Osteocyte (in vitro differentiated cells): ENCODE measurements at places on chromosomes 2 and 18.

- DNase-seq, result no peak
Observed at GRCh38 chr2:126467367-126468054, 188.4 kb upstream of the GYPC start.

GRCh38 chr18:22974707-22975106, 41.6 kb downstream of the RBBP8 start:
- DNase-seq, result no peak

GRCh38 chr2:11160256-11160655, 5.0 kb downstream of the SLC66A3 start:
- DNase-seq, result peak; percentile 68

DNA sequence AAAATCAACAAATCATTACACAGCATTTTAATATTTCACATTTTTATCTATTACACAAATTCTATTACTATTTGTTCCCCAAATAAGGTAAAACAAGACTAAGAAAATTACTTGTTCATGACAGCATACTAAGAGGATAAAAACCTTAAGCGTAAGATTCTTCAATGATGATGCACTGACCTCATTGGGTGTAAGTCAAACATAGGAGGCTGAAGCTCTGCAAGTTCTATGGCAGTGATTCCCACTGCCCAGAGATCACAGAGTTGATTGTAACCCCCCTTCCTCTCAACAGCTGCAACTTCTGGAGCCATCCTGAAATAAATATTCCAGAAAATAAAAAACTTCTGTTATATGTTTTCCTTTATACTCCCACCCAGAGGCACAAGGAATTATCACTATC, 82.2 kb upstream of the CDKL4 start:
- no peak for DNase-seq

DNA sequence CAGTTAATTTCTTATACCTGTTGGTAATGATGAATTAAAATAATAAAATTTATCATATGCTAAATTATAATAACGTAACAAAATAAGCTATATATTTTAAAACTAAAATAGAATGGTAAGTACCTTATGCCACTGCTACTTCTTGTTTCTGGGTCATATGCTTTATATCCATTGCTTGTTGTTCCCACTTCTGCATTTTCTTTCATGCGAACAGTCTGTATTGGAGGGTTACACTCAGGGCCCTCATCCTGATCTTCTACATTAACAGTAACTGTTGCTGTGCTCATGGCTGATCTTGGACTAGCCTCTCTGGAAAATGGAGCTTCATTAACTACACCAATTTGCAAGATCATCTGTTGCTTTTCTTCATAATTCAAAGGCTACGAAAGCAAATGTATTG, 22.2 kb downstream of the DSC2 start:
- DNase-seq, result no peak

DNA sequence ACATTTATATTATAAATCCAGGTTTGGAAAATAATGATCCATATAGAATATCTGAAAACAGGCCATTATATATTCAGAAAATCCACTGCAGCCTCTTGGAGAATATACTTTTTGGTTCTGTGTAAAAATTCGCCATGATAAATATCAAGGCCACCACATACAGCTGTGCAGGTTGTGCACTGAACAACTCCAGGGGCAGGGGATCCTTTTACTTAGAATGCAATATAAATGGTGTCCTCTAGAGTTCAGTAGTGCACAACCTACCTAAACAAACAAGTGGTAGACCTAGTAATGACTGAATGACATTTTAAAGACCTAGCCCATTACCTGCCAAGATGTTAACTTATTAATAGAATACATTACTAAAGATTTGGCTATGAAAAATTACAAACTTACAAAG, 22.4 kb downstream of the MOGAT1 start:
- DNase-seq, result no peak

- DNase-seq, result no peak
Observed at GRCh38 chr2:147171941-147172340, 672.9 kb upstream of the ACVR2A start.

DNA sequence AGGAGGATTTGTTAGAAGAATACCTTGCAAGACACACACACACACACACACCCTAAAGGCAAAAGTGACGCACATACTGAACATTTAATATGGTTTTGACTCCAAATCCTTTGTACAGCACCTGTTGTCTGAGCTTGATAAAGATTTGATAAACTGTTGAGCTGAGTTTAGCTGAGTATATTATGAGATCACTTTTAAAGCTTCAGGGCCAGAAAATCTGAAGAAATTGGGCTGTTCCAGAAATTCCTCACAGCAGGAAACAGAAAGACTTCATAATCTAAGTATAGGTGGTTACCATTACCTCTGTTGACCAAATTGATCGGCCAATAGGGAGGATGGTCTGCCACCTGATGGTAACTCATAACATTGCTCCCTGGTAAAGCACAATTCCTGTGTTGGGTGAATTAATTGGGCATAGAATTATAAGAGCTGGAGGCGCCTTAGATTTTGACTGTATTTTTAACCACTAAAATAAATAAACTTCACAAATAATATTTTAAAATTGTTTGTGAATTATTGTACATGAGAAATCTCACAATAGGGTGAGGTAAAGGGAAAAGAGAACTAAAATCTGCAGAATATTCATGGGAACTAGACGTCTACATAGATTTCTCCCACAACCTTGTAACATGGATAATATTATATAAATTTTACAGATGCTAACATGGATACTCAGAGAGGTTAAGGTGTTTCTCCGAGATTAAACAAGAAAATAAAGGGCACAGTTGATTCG, 21.8 kb upstream of the RPIA start:
- no peak for DNase-seq

DNA sequence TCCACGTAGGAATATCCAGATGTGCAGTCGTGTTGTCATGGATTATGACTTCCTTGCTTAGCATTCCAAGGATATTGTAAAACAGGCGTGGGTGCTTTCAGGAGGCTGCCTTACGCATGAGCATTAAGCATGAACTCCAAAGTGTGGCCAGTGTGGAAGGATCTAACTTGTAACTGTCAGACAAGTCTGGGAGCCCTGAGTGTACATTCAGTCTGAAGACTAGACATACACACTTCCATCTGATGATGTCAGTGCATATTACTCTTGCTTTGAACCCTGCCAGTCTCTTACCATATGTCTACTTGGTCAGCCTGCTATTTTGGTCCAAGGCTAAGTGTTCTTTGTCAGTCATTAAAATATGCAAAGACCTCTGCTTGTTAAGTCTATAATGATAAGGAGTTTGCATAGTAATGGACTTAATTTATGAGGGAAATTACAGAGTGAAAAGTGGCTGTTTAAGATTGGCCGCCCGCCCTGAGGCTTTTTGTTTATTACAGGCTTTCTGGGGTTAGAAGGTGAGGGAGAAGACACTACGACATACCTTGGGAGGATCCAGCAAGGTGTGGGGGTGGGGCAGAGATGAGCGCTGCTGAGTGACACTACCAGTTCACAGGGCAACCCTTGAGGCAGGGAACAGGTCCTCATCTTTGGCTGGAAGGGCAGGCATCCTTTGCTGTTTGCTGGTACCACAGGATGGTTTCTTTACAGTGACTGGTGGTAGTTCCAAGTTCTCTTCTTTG, 48.3 kb downstream of the CABLES1 start:
- DNase-seq, result no peak

DNA sequence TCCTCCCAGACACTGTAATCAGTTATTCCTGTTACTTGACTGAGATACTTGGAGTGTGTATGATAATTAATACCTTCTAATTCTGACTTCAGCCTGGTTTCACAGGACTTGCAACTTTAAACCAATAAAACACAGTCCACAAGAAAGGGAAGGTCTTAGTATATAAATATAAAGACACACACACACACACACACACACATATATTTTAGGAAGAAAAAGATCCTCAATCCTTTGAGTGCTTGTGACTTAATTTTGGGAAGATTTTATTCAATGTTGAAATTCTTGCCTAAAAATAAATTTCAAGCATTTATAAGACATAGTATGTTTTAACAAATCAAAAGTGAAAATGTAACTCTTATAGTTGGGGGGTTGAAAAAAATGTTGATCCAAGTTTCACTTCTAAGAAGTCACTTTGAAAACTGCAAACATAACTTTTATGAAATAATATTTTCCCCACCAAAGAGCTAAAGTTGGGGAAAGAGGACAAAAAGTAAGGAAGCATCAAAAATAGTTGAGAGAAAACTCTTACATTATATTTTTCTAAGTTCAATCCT, 824 bp upstream of the VPS54 start:
- no peak for DNase-seq

GRCh38 chr2:218721934-218722333, 11.3 kb downstream of the TTLL4 start:
- no peak for DNase-seq

DNA sequence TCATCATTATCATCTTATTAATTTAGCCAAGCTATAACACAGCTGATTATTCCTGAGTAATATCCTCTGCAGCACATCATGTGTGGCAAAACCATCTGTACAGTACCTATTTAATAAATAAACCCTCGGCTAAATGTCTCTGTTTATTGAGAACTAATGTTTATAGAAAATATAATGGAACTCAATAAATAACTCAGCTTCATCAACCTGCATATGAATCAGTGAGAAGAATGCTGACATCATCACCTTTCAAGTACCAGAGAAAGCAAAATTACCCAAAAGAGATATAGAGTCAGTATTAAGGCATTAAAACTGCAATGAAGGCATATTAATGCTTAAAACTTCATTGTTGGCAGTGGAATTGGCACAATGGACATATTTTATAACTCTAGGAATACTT, 558.3 kb downstream of the PLCL1 start:
- DNase-seq, result no peak

GRCh38 chr2:150256736-150257135, 230.7 kb downstream of the RND3 start:
- no peak for DNase-seq

GRCh38 chr2:1976728-1977416, 232.6 kb upstream of the PXDN start:
- no peak for DNase-seq

GRCh38 chr2:198309673-198310280, 505.4 kb downstream of the PLCL1 start:
- DNase-seq, result no peak

- DNase-seq, result no peak
Observed at GRCh38 chr2:231287696-231288095, 89.3 kb downstream of the ARMC9 start.
